A549 treated with DMSO at 1 μM for 4 hours (cell line): ENCODE measurements at places on chromosomes 7 and 10. TPM values are rescaled to one million over a fixed set of nuclear protein-coding genes. Genes with fewer than 3 reads are reported as not detected.

Gene TAS2R38
- not detected in 5 replicates for total RNA-seq

Gene GRID2IP
- total RNA-seq: 0.02 to 0.05 TPM in 2 of 5 replicates, not detected in the others

Gene TEX47
- not detected in 5 replicates for total RNA-seq

Gene LRRD1
- not detected in 5 replicates for total RNA-seq

Gene HOXA5
- total RNA-seq: 5.2 to 8.3 TPM (median 6.2 TPM) in 5 replicates

Gene CYP2W1
- total RNA-seq: 0.03 to 0.11 TPM in 2 of 5 replicates, not detected in the others

Gene TEX36
- total RNA-seq: not detected in 5 replicates

Gene GRM3
- total RNA-seq: not detected in 5 replicates

Gene COL26A1
- 0.21 to 0.58 TPM (median 0.49 TPM) in 5 replicates for total RNA-seq

Gene MYL10
- 0.24 TPM in 1 of 5 replicates, not detected in the others for total RNA-seq

Gene STK17A
- total RNA-seq: 34.9 to 42.5 TPM (median 38.0 TPM) in 5 replicates

Gene SPAG6
- not detected in 5 replicates for total RNA-seq

Gene BHLHA15
- 0.44 to 0.66 TPM (median 0.56 TPM) in 5 replicates for total RNA-seq

Gene MKX
- total RNA-seq: not detected in 5 replicates

Gene FZD8
- total RNA-seq: 6.6 to 8.9 TPM (median 7.8 TPM) in 5 replicates

Gene AP1S1
- total RNA-seq: 137 to 151 TPM (median 144 TPM) in 5 replicates
